ENCODE measurements at places on chromosomes 6 and 20. TPM values are rescaled to one million over a fixed set of nuclear protein-coding genes. Genes with fewer than 3 reads are reported as not detected.

DNA sequence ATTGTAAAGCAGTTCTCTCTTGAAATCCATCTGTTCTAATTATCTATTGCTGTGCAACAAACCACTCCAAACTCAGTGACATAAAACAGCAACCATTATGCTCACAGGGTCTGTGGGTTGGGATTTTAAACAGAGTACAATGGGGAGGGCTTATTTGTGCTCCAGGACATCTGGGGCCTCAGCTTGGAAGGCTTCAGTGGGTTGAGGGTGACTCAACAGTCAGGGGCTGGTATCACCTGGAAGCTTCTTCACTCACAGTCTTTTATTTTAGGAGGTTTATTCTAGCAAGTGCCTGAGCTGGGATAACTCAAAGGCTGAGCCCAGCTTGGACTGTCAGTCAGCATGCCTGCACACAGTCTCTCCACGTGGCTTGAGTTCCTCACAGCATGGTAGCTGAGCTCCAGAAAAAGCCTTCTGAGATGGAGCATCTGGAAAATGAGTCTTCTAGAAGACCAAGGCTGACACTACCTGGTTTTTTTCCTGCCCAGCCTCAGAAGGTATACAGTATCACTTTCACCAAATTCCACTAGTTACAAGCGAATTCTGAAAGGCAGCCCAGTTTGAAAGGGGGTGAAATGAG lies 234.6 kb upstream of the ID4 start:
- H3K4me3 ChIP-seq = no peak overlapping the region
- H3K4me1 ChIP-seq = no peaks in the 10 kb centered on the region
- DNase-seq = no peak
- H3K27me3 ChIP-seq = no peaks in the 10 kb centered on the region
- H3K27ac ChIP-seq = no peak overlapping the region

GRCh38 chr6:6886171-6886885 lies 221.4 kb upstream of the RREB1 start:
- DNase-seq = no peak
- no peaks in the 10 kb centered on the region for H3K27me3 ChIP-seq
- no peak overlapping the region for H3K27ac ChIP-seq
- no peak overlapping the region for H3K4me3 ChIP-seq
- peaks cover 9% of the 10 kb centered on the region for H3K4me1 ChIP-seq

DNA sequence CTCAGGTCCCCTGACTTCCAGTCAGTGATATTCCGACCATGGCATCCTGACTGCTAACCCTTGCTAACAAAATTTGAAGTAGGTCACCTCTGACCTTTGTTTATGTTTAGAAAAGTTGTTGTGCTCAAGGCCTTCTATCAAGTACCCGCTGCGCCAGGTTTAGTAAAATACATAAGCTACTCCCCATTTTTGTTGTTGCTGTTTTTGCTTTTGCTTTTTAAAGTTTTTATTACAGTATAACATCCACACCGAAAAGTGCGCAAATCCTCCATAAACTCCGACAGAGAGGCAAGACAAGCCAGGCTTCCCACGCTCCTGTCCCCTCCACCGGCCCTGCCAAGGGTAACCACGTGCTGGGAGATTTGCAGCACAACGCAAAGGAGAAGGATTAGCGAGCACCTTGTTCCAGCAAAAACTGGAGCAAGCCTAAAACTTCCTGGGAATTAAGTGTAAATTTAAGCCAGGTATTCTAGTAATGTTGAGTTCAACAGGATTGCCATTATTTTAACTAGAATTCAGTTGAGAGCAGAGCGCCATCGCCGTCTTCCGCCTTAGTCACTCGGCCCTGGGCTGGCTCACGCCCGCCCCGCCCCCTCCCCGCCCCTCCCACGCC lies 17.8 kb upstream of the HMGN4 start:
- DNase-seq = no peak
- H3K27ac ChIP-seq = peak overlapping the region; percentile 97
- H3K4me1 ChIP-seq = peaks cover 46% of the 10 kb centered on the region

GRCh38 chr20:35116258-35116657 lies 23.7 kb upstream of the TRPC4AP start:
- H3K27ac ChIP-seq = peak overlapping the region; percentile 62
- DNase-seq = no peak
- no peaks in the 10 kb centered on the region for H3K27me3 ChIP-seq
- no peak overlapping the region for H3K4me3 ChIP-seq
- peaks cover 5% of the 10 kb centered on the region for H3K36me3 ChIP-seq

The SLC44A4 gene
- total RNA-seq = 0.23 TPM

The ZNF337 gene
- total RNA-seq = 20.2 TPM

DNA sequence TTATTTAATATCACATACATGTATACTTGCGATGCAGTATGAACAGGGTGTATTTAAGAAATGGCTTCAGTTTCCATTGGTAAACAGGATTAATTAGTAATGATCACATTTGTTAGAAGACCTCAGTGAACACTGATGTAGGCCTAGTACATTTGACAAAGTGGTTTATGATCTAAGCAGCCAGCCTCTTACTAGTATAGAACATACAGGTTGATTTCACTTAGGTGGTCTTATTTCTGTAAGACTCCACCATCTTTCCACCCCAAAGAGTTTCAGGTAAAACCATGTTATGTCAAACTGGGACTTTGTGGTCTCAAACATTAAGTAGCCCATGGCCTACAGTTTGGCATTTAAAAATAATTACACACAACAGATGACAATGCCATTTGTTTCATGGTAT lies 20.2 kb upstream of the MRPS10 start:
- H3K36me3 ChIP-seq = peaks cover 10% of the 10 kb centered on the region
- peak overlapping the region; percentile 78 for H3K27ac ChIP-seq
- H3K4me3 ChIP-seq = no peak overlapping the region
- H3K27me3 ChIP-seq = no peaks in the 10 kb centered on the region

DNA sequence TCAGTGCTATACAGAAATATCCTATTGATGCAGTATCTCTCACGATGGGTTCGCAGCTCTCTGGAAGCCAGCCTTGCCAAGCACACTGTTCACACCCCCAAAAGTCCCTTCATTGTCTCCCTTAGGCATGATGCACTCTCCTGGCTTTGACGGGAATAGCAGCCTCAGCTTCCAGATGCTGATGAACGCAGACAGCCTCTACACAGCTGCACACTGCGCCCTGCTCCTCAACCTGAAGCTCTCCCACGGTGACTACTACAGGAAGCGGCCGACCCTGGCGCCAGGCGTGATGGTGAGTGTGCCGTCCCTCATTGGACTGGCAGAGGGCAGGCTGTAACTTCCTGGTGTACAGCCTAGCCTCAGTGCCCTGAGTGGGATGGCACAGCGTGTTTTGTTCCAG lies 60.0 kb upstream of the PBOV1 start:
- H3K27me3 ChIP-seq = no peaks in the 10 kb centered on the region
- no peak overlapping the region for H3K27ac ChIP-seq
- H3K36me3 ChIP-seq = no peaks in the 10 kb centered on the region
- DNase-seq = no peak

The C6orf15 gene
- not detected for total RNA-seq

DNA sequence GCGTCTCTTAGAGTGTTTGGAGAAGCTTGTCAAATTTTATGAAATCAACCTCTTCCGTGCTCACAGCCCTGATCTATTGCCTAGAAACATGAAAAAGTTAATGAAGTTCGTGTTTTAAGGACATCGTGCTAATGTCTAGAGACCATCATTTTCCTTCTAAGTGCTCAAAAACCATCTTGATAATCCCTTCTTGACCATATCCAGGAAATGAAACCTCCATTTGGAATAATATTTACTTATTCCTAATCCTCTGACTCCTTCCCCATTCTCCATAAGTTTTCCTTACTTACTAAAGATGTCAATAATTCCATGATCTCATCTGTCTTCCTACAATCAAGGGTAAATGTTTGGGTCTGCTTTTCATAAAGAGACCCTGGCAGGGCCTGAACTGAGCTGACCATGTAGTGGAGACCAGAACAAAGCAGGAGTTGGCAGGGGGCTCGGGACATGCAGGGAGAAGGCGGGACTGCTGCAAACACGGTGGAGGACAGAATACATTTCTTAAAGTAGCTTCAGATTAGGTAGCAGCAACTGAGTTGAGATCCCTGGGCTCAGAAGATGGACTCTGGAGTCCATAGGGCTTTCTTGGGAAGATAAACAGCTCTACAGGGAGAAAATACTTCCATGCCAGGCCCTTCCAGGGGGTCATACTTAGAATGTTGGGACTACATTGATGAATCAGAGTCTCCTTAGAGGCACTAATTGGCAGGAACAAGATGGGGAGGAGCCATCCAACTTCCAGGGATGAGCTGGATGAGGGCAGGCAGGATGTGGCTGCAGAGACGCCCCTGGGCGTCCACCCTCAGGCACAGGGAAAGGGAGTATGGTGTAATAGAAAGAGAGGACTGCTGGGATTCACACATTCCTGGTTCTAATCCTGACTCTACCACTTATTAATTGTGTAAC lies 100.7 kb downstream of the RIN2 start:
- no peak overlapping the region for H3K4me3 ChIP-seq
- no peaks in the 10 kb centered on the region for H3K4me1 ChIP-seq
- DNase-seq = no peak
- H3K36me3 ChIP-seq = no peaks in the 10 kb centered on the region
- H3K27ac ChIP-seq = no peak overlapping the region

GRCh38 chr6:148379966-148380713 lies 37.5 kb downstream of the SASH1 start:
- peaks cover 12% of the 10 kb centered on the region for H3K27me3 ChIP-seq
- DNase-seq = no peak
- no peaks in the 10 kb centered on the region for H3K36me3 ChIP-seq
- no peak overlapping the region for H3K4me3 ChIP-seq

The RSPH4A gene
- total RNA-seq = 0.09 TPM

- H3K4me3 ChIP-seq = no peak overlapping the region
- peak overlapping the region; percentile 33 for H3K27ac ChIP-seq
- H3K4me1 ChIP-seq = peaks cover 24% of the 10 kb centered on the region
- no peaks in the 10 kb centered on the region for H3K27me3 ChIP-seq
Observed at GRCh38 chr6:35626401-35626800, 62.3 kb downstream of the FKBP5 start.

The ZSCAN23 gene
- 4.3 TPM for total RNA-seq

The SLC22A1 gene
- 1.5 TPM for total RNA-seq

The CLDN20 gene
- not detected for total RNA-seq

The SNAI1 gene
- total RNA-seq = 1.3 TPM

DNA sequence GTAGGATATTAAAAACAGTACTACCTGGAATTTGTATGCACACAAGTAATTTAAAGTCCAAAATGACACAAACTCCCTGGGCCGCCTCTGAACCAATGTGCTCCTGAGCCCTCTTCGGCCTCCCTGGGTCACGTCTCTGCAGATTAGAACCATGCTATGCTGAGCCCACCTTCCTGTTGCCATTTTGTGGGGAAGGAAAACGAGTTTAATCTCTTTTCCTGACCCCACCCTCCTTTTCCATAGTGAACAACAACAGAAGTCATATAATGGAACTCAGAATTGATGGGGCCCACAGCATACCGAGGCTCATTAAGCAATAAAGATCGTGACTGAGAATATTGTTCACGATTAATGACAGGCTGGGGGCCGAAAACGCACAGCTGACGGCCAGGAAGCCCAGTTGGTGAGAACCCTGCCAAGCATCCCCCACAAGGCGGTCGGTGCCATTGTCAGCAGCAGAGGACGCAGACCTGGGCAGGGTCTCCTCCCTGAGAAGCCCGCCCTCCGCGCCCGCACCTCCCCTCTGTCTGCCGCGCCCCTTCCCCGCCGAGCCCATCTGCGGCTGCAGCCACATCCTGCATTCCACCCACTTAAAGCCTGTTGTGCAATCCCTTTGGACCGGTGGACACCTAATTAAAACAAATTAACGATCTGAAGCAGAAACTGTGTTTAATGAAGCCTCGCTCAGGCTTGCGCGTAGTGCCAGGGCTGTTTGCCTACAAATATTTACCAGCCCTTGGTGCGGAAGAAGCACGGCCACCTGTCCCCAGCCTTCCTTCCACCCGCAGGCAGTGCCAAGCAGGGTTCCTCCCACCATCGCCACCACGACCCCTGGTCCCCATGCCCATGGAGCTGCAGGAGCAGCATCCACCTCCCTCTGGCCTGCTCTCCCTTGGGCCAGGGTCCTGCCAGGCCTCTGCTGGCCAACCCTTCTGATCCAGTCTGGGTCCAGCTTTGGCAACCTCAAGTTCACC lies 68.1 kb downstream of the DLL1 start:
- no peaks in the 10 kb centered on the region for H3K27me3 ChIP-seq
- no peaks in the 10 kb centered on the region for H3K36me3 ChIP-seq
- peaks cover 9% of the 10 kb centered on the region for H3K4me1 ChIP-seq

DNA sequence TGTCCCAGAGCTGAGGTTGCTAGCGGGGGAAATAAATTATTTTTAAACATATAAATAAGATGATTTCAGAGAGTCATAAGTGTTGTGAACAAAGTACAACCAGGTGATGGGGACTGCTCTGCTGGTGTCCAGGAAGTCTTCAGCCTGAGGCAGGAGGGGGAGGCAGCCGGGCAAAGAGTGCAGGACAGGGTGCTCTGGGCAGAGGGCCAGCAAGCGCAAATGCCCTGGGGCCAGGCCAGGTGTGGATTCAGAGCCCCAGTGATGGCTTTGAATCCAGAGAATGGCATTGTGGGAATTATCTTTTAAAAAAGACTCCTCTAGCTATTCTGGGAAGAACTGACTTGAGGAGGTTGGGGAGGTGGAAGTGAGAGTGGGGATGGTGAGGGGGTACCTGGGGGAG lies 1.6 kb downstream of the CLPSL1 start:
- H3K27me3 ChIP-seq = peaks cover 40% of the 10 kb centered on the region
- H3K36me3 ChIP-seq = no peaks in the 10 kb centered on the region
- H3K4me1 ChIP-seq = no peaks in the 10 kb centered on the region
- H3K4me3 ChIP-seq = no peak overlapping the region
- DNase-seq = no peak

- peak; percentile 56 for DNase-seq
- peak overlapping the region; percentile 48 for H3K27ac ChIP-seq
- no peaks in the 10 kb centered on the region for H3K4me1 ChIP-seq
- no peak overlapping the region for H3K4me3 ChIP-seq
- peaks cover 6% of the 10 kb centered on the region for H3K36me3 ChIP-seq
- H3K27me3 ChIP-seq = no peaks in the 10 kb centered on the region
Observed at GRCh38 chr6:158605266-158605878, 39.2 kb downstream of the DYNLT1 start.

- H3K4me1 ChIP-seq = no peaks in the 10 kb centered on the region
- no peak for DNase-seq
- H3K27me3 ChIP-seq = no peaks in the 10 kb centered on the region
- no peak overlapping the region for H3K27ac ChIP-seq
- H3K36me3 ChIP-seq = no peaks in the 10 kb centered on the region
Observed at GRCh38 chr6:55726144-55726543, 147.2 kb upstream of the HMGCLL1 start.

- no peaks in the 10 kb centered on the region for H3K4me1 ChIP-seq
- H3K27me3 ChIP-seq = peaks cover 7% of the 10 kb centered on the region
- H3K27ac ChIP-seq = no peak overlapping the region
- DNase-seq = no peak
- H3K36me3 ChIP-seq = no peaks in the 10 kb centered on the region
Observed at GRCh38 chr20:14223806-14224205, 113.6 kb downstream of the FLRT3 start.

DNA sequence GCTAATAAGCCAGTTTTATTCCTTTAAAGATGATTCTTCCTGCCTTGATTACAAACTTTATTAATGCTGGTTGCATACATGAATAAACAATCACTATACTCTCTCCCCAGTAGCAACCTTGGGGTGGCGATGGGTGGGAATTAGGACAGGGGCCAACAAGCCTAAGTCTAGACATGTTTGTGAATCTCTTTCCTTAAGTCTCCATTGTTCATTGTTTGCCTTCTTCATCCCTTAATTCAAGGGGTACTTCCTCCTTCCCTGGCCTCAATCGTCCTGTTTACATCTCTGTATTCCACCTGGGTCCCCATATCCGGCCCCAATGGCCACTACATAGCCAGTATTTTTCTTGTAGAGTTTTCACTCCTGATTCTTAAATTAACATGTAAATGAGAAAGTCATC lies 66.0 kb downstream of the ARHGAP18 start:
- no peak for DNase-seq
- H3K27me3 ChIP-seq = no peaks in the 10 kb centered on the region
- H3K4me1 ChIP-seq = no peaks in the 10 kb centered on the region
- no peak overlapping the region for H3K4me3 ChIP-seq

Data from activated T-cell treated with anti-CD3 and anti-CD28 coated beads, Interleukin-2, amount 50 U/mL, for 72 hours (primary cell).